ENCODE measurements at places on chromosomes 3 and 15.

- DNase-seq, result no peak
Observed at GRCh38 chr3:188855675-188856074, 316.1 kb upstream of the TPRG1 start.

DNA sequence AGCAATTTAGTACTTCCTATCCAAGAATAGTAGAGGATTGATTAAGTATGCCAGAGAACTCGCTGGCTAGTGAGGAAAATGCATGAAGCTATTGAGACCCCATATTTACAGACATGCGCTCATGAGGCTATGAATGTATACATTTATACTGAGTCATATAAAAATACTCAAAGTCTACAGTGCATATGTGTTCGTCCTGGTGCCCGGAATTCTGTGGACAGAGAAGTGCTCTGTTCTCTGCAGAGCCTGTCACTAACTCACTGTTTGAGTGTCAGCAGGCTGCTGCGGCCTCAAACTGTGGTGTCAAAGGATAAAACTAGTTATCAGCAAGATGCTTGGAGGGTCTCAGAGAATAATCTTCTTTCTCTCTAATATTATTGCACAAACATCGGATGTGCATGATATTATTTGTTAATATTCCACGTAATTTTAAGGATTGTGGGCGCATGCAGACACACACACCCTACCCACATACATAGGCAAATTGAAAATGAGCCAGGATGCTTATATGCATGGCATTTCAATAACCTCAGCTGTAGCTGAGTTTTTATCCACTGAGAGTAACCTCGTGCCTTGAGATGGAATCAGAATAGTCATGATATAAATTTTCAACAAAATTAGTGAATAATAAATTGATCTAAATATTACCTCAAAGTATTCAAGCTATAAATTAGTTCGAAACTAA lies 50.0 kb upstream of the TSC22D2 start:
- no peak for DNase-seq

- DNase-seq, result no peak
Observed at GRCh38 chr3:59710554-59710953, 660.7 kb upstream of the CFAP20DC start.

DNA sequence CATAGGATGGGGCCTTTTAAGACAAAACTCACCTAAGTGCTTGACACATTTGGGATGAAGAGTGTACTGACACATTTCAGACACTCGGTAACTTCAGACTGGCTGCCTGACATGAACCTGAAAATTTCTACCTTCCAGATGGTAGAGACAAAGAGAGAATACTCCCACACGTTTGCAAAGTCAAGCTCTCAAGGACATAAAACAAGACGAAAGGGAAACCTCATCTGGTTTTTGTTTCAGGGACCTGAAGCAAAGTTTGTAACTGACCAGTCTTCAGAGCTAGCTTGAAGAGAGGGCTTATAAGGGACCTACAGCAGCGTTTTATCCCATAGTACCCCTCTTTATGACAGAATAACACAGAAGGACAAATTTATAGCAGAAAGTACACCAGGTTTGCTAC lies 41.9 kb downstream of the ZNF621 start:
- no peak for DNase-seq

DNA sequence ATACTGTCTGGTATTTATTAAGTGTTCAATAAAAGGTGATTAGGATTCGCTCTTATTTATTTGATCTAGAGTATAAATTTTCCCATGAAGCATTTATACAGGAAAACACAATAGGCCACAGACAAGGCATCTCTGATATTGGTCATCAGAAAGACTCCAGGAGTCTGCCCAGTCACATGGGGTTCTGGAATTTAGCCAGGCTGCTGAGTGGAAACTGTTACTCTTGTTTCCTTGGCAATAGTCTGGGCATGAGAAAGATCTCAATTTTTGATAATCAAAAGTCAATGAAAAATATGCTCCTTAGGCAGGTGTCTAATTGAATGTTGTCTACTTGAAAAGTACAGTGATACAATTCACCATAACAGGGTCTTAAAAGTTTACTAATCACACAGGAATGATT lies 161.2 kb downstream of the FRMD5 start:
- no peak for DNase-seq

- DNase-seq, result no peak
Observed at GRCh38 chr3:53551324-53551723, 56.9 kb downstream of the CACNA1D start.

DNA sequence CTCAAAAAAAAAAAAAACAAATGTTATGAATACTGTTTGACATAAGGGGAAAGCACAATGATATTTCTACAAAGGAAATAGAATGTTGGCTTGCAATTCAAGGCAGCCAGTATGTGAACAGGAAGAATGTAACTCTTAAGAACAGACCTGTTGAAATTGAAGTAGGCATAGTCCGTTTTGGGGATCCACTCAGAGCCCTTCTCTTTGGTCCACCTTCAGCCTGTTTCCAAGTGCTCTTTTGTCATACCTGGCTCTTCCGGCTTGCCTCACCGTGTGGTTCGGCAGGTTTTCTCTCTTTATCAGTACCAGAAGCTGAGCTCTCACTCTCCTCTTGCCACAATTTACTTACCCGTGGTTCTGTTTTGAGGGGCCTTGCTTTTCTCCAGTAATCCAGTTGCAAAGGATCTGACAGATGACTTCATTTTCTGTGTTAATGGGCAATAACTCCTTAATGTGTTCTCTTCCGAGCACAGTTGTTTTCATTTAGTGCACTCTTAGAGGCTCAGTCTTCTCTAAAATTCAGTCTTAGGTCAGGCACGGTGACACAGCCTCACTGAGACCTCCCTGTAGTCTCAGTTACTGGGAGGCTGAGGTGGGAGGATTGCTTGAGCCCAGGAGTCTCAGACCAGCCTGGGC lies 6.7 kb downstream of the ABHD17C start:
- DNase-seq, result no peak

- no peak for DNase-seq
Observed at GRCh38 chr3:21330293-21330692, 420.7 kb downstream of the ZNF385D start.

GRCh38 chr3:139676632-139677387 lies 962 bp downstream of the NMNAT3 start:
- DNase-seq, result peak; percentile 40

DNA sequence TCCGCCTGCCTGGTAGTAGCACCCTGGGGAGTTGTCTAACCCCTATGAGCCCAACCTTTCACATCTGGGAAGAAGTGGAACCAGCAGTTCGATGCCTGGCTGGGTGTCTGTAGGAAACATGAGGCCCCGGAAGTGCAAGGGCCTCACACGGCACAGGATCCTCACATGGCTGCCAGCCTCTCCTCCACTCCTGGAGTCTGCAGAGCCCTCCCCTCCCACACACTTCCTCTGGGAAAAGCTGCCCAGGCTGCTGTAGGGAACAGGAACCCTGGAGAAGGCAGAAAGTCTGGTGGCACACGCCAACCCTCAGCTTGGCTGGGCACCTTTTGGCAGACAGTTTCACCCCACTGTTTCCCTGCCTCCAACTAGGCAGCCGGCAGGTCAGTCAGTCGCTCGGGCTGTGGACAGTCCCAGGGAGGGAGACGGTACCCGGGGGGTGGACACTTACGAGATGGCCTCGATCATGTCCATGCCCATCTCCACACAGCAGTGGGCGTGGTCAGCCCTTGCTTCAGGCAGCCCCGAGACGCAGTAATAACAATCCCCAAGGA lies 118.4 kb downstream of the ADCY5 start:
- no peak for DNase-seq

- DNase-seq, result no peak
Observed at GRCh38 chr3:156471431-156471830, 83.5 kb downstream of the SSR3 start.

- DNase-seq, result no peak
Observed at GRCh38 chr3:180594631-180595558, 7.1 kb upstream of the TTC14 start.

DNA sequence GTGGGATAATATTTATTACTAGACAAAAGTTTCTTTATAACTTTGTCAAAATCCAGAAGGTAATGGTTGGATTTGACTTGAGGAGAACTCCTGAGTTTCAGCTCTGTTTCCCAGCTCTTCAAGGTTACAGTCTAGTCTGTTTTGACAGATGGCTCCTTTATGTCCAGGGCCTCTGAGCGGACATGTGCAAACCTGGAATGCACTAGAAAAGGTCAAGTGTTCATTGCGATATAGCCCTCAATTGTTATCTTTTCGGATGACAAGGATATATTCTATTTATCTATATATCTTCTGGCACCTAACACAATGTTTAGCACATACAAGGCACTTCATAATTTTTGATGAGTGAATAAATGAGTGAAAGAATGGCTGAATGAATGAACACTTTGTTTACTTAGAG lies 513.2 kb upstream of the GOLIM4 start:
- DNase-seq, result no peak

DNA sequence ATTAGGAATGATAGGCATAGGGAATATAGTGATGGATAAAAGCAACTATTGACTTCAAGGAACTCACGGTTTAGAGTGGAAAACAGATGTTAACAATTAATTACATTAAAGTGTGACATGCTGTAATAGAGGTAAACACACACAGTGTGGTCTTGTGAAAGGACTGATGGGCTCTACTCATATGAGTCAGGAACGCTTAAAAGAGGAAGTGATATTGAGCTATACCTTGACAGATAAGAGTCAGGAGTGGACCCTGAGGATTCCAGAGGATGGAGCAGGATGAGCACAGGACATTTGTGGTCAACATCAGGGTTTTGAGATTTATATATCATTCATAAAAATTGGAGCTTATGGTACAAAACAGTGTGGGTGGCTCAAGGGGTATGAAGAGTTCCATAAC lies 11.0 kb downstream of the EXOG start:
- no peak for DNase-seq

GRCh38 chr15:81478354-81478753 lies 104.3 kb upstream of the TMC3 start:
- DNase-seq, result no peak

- no peak for DNase-seq
Observed at GRCh38 chr3:115095236-115095635, 51.9 kb downstream of the ZBTB20 start.

GRCh38 chr15:67794832-67795574 lies 30.3 kb upstream of the SKOR1 start:
- no peak for DNase-seq

DNA sequence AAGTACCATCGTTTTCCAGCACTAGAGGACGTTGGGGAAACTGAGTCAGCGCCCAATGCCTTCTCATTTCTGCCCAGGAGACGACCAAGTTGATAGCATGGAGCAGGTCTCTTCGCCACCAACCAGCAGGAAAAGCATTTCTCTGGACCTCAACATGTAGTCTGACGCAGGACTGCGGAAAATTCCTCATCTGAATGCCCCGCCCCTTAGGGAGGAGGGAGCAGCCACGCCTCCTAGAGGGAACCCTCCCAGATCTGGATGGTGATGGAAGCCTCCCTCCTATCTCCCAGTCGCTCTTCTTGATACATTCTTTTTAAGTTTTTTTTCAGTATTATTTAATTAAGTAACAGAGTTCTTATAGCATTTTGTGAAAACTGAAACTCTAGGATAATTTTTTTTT lies 17.4 kb upstream of the MINDY4B start:
- no peak for DNase-seq

GRCh38 chr15:91469632-91470567 lies 369.8 kb downstream of the SV2B start:
- no peak for DNase-seq

- DNase-seq, result no peak
Observed at GRCh38 chr3:170942011-170942410, 33.6 kb upstream of the EIF5A2 start.

DNA sequence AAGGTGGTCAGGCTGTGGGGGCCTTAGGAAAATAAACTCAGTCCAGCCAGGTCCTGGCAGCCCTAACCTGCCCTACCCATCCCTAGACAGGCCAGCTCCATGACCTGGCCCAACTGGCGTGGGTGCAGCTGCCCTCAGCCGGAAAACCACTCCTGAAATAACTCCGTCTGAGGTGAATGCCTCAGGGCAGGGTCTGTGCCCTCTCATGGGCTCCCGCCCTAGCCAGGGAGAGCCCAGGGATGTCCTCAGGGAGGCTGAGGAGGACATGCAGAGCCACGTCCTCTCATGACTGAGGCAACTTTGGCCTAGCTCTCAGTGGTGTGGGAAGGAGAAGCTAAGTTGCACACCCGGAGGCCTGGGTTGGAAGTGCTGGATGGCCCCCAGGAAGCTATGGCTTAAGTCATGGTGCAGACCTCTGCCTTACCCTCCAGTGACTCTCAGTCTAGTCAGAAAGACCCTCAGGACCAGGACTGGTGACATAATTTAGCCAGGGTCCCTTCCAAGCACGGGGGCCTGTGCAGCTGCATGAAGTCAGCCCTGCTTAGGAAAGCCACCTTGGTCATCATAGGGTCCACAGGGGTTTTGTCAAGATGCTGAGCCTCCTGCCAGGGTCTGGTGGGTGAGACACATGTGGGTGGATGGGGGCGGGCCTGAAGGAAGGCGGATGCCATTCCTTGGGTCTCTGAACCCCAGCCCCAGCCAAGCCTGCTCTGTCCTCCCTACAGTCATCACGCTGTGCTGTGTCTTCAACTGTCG lies 7.4 kb downstream of the TMIE start:
- DNase-seq, result no peak

DNA sequence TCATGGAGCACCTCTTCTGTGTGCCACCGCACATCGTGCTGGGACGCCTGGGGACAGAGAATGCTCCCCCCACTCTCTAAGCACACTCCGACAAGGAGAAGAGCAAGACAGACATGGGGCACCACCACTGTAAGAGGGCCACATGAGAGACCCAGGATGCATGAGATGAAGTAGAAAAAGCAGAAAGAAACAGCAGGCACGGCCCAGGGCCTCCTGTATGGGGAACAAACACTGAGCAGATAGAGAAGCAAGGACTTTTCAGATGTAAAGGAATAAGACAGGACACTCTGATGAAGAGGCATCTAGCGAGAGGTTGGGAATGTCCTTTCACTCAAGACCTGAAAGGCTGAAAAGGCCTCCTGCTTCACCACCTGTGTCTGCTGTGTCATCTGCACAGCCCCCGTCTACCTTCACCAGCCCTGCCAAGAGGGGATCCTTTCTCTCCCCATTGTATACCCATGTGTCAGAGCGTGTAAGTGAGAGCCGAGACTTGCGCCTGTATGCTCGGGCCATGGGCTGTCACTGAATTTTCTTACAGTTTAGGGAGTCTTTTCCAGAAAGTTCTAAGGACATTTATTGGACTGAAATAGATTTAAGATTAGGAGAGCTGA lies 125.6 kb downstream of the LRRK1 start:
- no peak for DNase-seq

DNA sequence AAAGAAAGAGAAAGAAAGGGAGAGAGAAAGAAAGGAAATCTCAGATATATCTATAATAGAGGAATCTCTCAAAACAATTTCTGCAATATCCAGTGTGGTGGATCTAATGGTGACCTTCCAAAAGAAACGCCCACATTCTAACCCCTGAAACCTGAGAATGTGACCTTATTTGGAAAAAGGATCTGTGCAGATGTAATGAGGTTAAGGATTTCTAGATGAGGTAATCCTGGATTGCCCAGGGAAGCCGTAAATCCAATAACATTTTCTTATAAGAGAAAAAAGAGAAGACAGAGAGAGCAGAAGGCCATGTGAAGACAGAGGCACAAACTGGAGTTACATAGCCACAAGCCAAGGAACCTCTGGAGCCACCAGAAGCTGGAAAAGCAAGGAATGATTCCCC lies 307.6 kb downstream of the ZBTB20 start:
- DNase-seq, result no peak

GRCh38 chr15:81747482-81747881 lies 298.3 kb downstream of the MEX3B start:
- no peak for DNase-seq
